AG04449 (cell line): ENCODE measurements at places on chromosomes 13 and 19.

GRCh38 chr13:101291206-101291605 is 125.1 kb downstream of the NALCN start:
- no peak for DNase-seq

DNA sequence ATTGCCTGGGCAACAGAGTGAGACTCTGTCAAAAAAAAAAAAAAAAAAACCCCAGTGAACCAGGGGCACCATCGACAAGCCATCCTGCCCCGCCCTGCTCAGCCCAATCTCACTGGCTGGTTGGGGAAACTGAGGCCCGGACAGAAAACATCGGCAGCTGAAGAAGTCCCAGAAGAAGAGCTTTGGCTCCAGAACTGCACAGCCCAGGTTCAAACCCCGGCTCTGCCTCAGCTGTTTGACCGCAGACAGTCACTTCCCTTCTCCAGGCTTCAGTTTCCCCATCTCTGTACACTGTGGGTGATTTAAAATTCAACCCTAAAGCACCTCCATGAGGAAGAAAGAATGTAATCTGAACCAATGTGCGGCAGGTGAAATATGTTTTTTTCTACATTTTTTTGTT is 9.4 kb upstream of the SEMA6B start:
- DNase-seq, result no peak

DNA sequence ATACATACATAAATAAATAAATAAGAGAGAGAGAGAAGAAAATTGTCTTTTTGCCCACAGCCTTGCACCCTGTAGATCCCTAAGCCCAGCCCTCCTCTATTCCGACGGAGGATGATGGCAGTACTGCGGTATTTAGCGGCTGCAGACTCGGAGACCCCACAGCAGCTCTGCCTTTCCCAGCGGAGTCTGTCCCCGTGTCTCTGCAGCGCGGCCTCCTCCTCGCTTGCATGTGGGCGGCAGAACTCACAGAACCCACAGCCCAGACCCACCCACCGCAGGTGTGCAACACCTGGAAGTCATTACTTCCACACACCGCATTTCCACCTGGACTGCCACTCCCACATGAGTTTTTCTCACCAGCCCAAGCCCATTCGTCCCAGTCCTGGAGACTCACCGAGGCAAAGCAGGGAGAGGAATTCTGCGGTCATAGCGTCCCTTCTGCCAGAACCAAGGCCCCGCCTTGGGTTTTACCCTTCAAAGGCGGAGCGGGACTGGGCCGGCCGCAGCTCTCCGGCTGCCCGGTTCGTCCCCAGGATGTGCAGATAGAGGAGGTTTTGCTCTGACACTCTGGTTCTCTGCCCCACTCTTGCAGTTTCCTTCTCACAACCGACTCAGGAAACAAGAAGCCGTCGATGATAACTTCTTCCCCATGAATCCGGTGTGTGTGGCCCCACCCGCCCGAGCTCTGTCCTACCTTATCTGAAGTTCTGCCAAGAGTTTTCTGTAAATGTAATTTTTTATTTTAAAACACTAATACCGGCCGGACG is at the start of gene VSTM1:
TSS of gene VSTM1 (minus strand) at position 548 of the 767 bp plus-strand sequence. CDS start at position 428, 120 bp downstream.
- no peak for DNase-seq

- no peak for DNase-seq
Observed at GRCh38 chr13:90806892-90807291, 540.6 kb upstream of the MIR17HG start.
